Stimulated activated naive CD4-positive, alpha-beta T cell (primary cell): ENCODE measurements at places on chromosomes 13 and 19.

GRCh38 chr19:532561-533363 lies 1.2 kb downstream of the CDC34 start:
- peak; percentile 25 for DNase-seq

GRCh38 chr19:15964231-15964630 lies 15.4 kb downstream of the OR10H4 start:
- no peak for DNase-seq

DNA sequence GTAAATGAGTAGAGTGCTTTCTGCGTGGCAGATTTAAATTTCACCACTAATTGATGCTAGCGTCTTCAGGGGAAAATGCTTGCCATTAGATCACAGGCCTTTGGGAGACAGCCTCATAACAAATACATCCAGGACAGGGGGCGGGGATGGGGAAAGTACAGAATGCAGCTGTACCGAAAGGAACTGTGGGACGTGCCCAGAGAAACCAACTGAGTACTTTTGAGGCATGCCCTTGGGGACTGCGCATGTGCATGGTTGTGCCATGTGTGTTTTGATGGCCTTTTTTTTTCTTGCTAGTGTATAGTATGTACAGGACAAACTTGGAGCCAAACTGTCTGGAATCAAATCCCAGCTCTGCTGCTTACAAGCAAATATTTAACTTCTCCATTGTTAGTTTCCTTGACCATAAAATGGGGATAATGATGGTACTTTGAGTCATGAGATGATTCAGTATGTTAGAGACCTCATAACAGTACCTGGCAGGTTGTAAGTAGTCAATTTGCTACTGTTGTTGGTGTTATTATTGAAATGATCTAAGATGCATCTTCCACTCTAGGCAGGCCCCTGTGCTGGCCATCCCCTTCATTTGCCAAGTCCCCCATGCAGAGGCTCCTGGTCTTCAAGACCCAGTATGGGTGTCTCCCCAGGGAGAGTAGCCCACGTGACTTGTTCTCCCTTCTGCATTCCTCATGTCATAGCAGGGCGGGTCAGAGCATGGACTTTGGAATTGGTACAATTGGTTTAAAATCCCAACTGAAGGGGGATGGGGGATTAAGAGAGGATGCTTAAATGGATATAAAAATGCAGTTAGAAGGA lies 68.3 kb upstream of the NPAS1 start:
- DNase-seq = no peak

DNA sequence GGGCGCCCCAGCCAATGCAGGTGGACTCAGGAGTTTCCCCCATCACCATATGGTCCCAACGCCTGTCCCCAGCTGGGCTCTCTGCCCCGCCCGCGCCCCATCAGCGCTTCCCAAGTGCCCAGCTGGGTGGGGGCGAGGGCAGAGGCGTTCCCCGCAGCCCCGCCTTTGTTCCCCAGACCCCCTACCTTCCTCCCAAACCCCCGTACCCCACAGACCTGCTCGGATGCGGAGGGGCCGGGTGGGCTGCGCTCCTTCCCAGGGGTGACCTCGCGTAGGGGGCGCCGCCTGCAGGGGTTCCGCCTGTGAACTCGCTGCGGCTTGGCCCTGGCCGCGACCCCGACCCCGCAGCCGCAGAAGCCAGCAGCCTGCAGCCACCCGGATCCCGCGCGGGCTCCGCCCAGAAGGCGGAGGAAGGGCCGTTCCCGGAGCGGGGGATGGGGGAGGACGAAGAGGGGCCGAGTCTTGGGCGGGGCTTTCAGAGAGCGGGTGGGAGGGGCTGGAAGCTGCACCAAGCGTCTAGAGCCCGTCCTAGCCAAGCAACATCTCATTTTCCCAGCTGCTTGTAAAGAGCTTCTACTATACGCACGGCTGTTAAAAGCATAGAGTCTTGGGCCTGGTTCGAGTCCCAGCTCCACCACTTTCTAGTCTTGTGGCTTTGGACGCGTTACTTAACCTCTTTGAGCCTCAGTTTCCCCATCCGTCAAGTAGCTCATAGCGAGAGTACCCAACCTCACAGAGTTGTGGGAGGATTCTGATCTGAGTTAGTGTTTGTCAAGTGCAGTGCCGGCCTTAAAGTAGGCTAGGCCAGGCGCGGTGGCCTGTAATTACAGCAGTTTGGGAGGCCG lies at the start of gene RAB3D:
Gene RAB3D, minus strand, starts transcription at position 404 of the 845 bp plus-strand sequence. CDS start 2,258 bp downstream, outside the sequence.
- DNase-seq = peak; percentile 49

DNA sequence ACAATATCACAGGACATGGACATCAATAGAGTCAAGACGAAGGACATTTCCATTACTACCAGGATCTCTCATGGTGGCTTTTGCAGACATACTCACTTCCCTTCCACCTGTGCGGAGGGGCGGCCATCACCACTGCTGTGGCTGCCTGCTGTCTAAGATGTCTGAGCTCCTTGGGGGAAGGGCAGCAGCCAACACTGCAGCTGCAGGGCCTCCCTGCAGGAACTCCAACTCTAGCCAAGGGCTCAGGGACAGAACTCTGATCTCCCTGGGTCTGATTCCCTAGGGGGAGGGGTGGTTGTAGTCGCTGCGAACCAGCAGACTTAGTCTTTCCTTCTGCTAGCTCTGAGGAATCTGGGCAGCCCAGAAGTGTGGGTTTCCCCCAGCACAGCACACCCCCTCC lies 78.9 kb upstream of the ANKRD10 start:
- DNase-seq = no peak

DNA sequence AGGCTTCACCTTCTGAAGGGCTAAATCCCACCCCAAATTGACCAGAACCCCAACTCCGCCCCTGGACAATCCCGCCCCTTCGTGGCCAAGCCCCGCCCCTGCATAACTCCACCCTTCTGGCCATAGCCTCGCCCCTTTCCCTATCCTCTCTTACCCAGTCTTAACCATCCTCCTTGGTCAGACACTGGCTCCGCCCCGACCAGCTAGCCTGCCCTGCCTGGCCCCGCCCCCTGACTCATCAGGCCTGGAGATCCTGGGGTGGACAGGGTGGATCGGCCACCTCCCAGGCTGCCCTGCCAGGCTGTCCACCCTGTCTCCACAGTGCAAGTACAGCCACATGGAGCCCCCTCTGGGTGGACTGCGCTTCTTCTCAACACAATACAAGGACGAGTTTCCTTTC lies 8.0 kb upstream of the ZNF358 start:
- DNase-seq = no peak
